Lower leg skin (tissue), 4 donors: ENCODE measurements at places on chromosomes 7 and 10. TPM values are rescaled to one million over a fixed set of nuclear protein-coding genes. Genes with fewer than 3 reads are reported as not detected.
A peak's percentile ranks its signal among the peaks of the same experiment; 100 is the strongest.

- DNase-seq = no peak
Measured at GRCh38 chr7:40655426-40655825, 520.6 kb downstream of the SUGCT start.

DNA sequence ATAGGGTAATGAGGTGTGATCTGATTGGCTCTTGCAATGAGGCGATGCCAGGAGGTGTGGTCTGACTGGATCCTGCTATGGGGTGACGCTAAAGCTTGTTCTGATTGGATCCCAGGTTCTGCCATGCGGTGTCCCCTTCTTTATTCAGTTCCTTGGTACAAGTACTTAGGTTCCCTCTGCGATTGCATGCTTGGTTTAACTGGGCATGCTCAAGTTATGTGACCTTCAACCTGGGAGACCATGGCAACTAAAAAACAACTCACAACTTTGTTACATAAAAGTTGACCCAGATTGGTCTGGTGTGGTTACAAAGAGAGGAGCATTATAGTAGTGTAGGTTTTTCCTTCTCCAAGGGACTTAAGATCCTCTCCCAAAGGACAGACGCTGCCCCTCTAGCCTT lies 49.5 kb upstream of the DNAJC1 start:
- no peak for DNase-seq

- DNase-seq = no peak
Measured at GRCh38 chr7:106868364-106868763, 3.3 kb downstream of the PIK3CG start.

- DNase-seq = no peak
Measured at GRCh38 chr10:49242604-49243003, 54.4 kb upstream of the TMEM273 start.

GRCh38 chr10:26628395-26628794 lies 69.1 kb upstream of the PDSS1 start:
- no peak for DNase-seq

The AP1S1 gene
- total RNA-seq = 81.2 TPM

GRCh38 chr7:70953331-70953741 lies 178.6 kb upstream of the GALNT17 start:
- DNase-seq = no peak

GRCh38 chr10:131812736-131813604 lies 87.8 kb upstream of the PPP2R2D start:
- DNase-seq = peak; percentile 60

The CPA5 gene
- total RNA-seq = not detected

The GDF2 gene
- not detected for total RNA-seq

DNA sequence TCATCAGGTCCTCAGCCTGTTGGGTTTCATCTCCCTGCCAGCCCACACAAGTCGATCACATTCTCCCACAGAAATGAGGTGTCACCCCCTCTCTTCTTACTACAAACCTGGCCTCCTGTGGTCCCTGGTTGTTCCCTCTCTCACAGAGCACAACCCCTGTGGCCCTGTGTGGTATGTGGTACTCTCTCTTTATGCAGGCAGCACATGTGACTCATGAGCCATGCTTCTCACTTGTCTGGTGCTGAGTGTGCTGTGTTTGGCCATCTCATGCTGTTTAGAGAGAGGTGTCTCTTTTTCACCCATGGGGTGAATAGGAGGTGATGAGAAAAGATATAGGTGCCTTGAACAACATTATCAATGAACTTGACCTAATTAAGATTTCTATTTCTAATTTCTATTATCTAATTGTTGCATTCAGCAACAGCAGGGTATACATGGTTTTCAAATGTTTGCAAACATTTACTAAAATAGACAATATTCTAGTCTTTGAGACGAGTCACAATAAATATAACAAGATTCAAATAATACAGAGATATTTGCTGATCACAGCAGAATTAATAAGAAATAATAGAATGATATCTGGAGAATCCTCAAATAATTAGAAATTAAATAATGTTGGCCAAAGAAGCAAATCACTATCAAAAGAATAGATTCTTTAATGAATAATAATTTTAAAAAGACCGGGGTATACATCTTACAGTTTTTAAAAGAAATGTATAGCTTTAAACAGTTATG lies 633.8 kb upstream of the IGFBP3 start:
- DNase-seq = no peak

GRCh38 chr7:139075871-139076686 lies 33.4 kb downstream of the ZC3HAV1 start:
- no peak for DNase-seq

The C10orf67 gene
- total RNA-seq = 1.3 TPM
